ENCODE measurements at places on chromosomes 3 and 15.

- DNase-seq: no peak
These were observed 368.5 kb upstream of the STAC start for GRCh38 chr3:36011791-36012190.

- no peak for DNase-seq
These were observed 33.5 kb upstream of the TIMP4 start for GRCh38 chr3:12192173-12192572.

- no peak for DNase-seq
These were observed 34.3 kb downstream of the PLD1 start for GRCh38 chr3:171775943-171776342.

DNA sequence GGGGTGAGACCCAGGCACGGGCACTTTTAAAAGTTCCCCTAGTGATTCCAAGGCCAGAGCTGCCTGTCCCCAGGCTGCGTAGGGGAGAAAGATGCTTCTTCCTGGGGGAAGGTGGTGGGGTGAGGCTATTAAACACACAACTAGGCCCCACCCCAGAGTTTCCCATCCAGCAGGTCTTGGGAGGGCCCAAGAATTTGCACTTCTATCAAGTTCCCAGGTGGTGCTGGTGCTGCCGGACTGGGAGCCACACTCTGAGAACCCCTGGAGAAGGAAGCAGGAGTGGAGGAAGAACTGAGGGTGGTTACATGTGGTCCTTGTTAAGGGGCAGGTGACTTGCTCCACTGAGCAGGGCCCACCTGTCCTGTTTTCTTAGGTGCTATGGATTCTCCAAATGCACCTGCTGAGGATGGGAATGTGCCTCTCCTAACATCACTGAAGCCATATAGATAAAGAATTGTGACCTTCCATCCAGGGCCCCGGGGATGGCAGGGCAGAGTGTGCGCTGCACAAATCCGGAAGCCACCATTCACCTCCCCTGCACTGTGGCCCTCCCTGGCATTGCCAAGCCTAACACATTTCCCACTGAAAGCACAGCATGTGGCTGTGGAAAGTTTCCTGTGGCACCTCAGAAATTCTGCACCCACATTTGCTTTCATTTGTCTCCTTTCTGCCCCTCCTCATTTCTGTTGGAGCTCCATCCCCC, 111.5 kb upstream of the MEF2A start:
- no peak for DNase-seq

DNA sequence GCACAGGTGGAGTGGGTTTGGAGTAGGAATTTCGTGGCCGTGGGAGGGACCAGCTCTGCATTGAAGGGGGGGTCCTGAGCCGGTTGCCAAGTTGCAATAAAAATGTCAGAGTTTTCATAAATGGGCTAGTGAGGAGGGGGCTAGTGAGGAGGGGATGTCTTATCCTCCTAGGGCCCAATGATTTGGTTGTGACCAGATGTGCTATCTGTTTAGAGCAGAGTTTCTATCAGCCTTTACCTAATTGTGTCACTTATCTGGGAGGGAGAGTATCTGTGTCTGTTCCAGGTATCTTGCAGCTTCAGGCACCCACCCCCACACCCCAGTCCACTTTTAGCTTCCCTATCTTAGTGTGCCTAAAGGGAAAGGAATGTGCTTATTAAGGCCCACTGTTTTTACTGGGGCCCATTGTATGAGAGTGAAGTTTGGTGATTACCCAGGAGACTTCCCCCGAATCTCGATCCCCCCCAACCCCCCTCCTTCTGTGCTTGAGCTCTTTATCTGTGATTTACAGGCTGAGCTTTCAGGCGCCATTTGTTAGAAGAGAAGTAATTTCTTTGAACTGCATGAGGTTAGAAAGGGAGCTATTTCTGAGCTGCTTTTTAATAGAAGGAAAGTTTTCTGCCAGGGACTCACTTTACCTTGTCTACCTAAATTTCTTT, 42.6 kb downstream of the PPCDC start:
- no peak for DNase-seq

GRCh38 chr3:149808209-149808829, 4.7 kb upstream of the RNF13 start:
- DNase-seq: peak; percentile 31

Data from NK-92 treated with Interleukin-12 subunit alpha and Interleukin-12 subunit beta, amount 100 ng/mL, for 24 hours (cell line).